Smooth muscle cell of the pulmonary artery (primary cell): ENCODE measurements at places on chromosomes 1 and 21. TPM values are rescaled to one million over a fixed set of nuclear protein-coding genes. Genes with fewer than 3 reads are reported as not detected.

CD2 gene
- total RNA-seq: not detected in 2 replicates

TNFSF4 gene
- total RNA-seq: 2.3 and 5.0 TPM in 2 replicates

SAMSN1 gene
- 0.10 TPM in 1 of 2 replicates, not detected in the other for total RNA-seq

NFIA gene
- total RNA-seq: 8.3 and 13.6 TPM in 2 replicates

TAGLN2 gene
- total RNA-seq: 326 and 427 TPM in 2 replicates

FCN3 gene
- not detected in 2 replicates for total RNA-seq

RHOU gene
- total RNA-seq: 0.91 and 1.1 TPM in 2 replicates

HOOK1 gene
- not detected in 2 replicates for total RNA-seq

AIM2 gene
- total RNA-seq: not detected in 2 replicates

CFAP45 gene
- 0.39 and 0.73 TPM in 2 replicates for total RNA-seq

KIF1B gene
- total RNA-seq: 40.4 and 41.3 TPM in 2 replicates

KMO gene
- total RNA-seq: 0.03 and 0.33 TPM in 2 replicates

ZSWIM5 gene
- total RNA-seq: 0.99 and 2.0 TPM in 2 replicates

C1orf105 gene
- total RNA-seq: not detected in 2 replicates

S100A2 gene
- 0.98 and 2.4 TPM in 2 replicates for total RNA-seq
